T follicular helper cell (primary cell): ENCODE measurements at places on chromosomes 12 and 14.

- no peak for DNase-seq
Observed at GRCh38 chr14:79890527-79890926, 320.8 kb downstream of the DIO2 start.

DNA sequence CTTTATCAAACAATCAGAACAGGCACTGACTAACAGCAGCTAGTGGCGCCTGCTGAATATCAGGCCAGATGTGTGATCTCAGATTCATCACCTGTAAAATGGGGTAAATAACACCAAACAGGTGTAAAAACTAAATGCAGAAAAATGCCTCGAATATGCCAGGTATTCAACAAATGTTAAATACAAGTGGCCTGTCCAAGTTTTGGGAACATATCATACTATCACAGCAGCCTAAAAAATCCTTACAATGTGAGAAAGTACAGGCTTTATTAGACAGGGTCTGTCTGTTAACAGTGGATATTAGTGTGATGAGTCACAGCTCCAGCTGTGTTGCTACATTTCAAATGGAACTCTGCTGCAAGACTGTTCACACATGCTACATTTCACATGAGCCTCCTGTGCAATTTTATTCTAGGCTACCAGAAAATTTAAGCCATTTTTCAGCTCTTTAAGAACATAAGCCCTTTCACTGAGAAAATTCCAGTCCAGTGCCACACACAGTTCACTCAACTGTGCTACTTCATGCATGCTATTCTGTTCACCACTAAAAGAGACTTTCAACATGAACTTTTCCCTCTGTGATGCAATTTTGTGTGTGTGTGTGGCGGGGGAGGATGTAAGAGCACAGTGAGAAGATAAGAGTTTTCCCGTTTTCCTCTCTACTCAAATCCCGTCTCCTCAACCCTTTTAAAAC lies 56.7 kb downstream of the MSRB3 start:
- DNase-seq: no peak

- DNase-seq: no peak
Observed at GRCh38 chr12:3717283-3717898, 35.5 kb downstream of the CRACR2A start.

DNA sequence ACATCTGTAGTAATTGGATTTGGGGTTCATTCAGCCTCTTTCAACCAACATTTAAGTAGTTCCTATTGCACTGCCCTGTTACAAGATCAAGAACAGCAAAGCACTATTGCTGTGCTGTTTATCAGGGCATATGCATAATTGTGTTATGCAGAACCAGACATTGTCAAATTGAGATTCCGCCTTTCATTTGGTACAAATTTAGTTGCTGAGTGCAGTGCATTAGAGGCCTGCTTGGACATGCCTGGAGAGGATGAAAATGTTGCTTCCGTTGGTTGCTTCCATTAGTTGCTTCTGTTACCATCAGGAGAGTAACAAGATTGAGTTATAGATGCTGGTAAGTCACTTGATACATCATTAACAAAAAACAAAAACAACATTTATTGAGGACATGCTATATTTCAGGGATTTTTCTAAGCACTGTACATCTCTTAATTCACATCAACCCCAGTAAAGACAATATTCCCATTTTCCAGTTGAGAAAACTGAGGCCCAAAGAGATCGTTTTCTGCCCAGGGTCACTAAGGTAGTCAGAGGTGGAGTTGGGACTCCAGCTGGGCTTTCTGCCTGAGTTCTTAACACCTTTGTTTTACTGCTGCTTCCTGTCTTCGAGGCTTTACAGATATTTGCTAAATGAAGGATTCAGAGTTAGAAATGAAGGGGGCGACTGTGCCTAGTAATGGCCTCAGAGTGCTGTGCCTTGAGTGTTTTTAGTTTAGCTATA lies 79.3 kb downstream of the PPP2R5C start:
- DNase-seq: no peak

DNA sequence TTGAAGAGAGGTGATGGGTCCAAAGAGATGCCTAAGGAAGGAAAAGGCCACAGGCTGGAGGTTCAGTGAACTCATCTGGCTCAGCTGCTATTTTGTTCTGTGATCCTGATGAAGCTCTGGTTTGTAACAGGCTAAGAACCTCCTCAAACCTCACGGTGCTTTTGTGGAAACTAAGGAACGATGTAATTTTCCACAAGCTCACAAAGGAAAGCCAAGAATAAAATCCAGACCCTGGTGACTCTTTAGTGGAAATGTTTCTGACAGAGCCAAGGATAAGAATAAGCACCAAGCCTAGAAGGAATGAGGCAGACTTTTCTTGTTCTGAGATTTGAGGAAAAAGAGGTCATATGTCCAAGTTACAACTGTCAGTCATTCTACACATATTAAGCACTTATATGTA lies 93.6 kb downstream of the SLC24A4 start:
- DNase-seq: no peak

DNA sequence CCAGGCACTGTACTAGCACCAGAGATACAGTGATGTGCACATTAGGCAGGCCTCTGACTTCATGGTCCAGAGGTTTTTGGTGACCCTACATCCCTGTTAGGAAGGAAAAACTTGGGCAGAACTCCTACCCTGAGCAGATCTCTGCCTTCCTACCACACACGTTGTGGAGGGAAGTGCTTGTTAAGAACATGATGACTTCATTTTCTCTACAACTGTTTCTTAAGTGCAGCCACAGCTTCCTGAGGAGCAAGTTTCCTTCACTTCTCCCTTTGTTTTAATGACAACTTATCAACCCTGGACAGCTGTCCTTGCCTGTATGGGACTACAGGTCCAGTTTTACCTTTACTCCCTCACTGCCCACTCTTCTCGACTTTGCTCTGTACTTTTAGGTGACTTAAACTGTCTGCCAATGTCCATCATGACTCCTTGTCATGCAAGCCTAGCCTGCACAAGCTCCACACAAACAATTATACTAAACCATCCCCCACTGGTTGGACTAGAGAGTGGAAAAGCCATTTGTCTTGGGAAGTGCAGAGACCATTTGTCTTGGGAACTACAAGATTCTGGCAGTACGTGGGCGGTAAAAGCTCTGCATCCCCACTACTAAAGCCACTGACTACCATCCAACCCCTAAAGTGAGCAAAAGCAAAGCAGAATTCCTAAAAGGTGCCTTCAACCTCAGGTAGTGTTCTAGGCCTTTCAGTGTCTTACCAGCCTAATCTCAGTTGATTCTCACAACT lies 359.8 kb downstream of the EGLN3 start:
- no peak for DNase-seq

GRCh38 chr12:56146492-56147460 lies 5.6 kb upstream of the MYL6B start:
- DNase-seq: no peak

- DNase-seq: no peak
Observed at GRCh38 chr12:17137396-17137795, 531.4 kb upstream of the LMO3 start.

DNA sequence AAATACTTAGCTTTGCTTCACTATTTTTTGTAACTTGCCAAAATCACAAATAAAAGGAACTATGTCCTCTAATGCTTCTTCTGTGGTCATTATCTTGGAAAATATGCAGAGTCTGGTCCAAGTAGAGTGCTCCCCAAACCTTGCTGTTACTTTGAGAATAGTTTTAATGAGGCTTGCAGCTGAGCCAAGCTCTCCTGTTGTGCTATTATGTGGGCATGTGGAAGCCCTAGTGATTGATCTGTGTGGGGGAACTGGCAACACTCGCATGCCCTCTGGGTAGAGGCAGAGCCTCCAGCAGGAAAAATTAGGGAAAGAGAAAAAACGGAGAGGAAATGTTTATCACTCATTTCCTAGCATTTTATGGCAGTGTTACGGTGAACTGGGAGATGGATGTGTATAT lies 473.1 kb downstream of the EGLN3 start:
- DNase-seq: no peak

GRCh38 chr14:75333606-75334548 lies 55.2 kb downstream of the FOS start:
- peak; percentile 38 for DNase-seq

DNA sequence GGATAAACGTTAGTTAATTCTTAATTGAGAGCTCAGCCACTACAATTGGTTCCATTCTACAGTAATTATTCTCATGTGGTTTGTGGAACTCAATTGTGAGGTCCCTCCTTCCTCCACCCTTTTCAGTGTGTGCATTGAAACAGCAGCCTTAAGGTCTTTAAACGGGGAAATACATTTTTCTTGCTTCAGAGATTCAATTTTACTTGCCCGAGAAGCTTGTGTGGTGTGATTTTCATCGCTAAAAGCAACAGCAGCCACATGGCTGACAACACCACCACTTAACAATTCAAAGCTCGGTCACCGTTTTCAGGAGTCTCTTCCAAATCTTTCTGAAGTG lies 733 bp upstream of the PPFIBP1 start:
- DNase-seq: no peak

DNA sequence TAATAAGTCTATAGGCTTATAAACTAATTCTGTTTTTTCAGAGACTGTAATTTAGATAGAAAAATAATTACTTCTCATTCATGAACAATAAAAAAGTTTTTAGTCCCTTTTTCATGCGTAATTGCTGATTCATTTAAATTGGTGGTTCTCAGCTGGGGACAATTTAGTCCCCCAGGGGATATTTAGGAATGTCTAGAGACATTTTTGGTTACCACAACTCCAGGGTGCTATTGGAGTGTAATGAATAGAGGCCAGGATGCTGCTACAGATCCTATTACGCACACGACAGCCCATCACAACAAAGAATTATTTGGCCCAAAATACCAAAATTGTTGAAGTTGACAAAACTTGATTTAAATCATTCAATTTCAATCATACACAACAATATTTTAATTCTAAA lies 22.8 kb upstream of the VCPKMT start:
- no peak for DNase-seq

GRCh38 chr14:100239211-100239839 lies 381 bp downstream of the YY1 start:
- DNase-seq: peak; percentile 19

DNA sequence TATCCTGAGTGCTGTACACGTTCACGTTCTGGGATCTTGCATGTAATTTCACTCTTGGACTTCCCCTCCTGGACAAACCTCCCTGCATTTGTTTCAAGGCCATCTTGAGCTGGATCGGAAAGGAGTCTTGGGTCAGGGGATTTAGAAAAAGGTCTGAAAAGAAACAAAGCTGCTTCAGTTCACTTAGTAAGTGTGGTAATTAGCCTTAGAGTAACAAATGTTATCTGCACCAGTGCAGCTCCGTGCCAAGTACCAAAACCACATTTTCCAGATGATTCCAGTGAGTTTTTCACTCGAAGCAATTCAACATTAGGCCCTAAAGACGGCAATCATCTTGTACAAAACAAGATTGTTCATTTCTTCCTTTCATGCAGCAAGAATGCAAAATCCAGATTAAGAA lies 39.4 kb upstream of the ATXN2 start:
- DNase-seq: no peak

DNA sequence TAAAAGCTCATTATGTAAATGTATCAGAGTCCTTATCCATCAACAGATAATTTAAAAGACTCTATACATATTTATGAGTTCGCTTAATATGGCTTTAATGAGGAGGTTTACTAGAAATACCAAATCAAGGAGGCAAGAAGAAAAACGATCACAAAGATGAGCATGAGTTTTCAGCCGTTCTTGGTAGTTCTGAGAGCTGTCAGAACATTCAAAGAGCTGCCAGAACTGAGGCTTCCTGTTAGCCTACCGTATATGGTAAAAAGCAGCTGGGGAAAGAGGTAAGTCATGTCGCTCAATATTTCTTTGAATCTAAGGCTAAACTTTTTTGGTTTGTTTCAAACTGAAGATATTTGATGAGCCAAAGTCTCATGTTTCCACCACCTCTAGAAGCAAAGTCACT lies 115.3 kb upstream of the PLXNC1 start:
- no peak for DNase-seq

GRCh38 chr12:117119592-117120198 lies 20.5 kb upstream of the TESC start:
- no peak for DNase-seq

DNA sequence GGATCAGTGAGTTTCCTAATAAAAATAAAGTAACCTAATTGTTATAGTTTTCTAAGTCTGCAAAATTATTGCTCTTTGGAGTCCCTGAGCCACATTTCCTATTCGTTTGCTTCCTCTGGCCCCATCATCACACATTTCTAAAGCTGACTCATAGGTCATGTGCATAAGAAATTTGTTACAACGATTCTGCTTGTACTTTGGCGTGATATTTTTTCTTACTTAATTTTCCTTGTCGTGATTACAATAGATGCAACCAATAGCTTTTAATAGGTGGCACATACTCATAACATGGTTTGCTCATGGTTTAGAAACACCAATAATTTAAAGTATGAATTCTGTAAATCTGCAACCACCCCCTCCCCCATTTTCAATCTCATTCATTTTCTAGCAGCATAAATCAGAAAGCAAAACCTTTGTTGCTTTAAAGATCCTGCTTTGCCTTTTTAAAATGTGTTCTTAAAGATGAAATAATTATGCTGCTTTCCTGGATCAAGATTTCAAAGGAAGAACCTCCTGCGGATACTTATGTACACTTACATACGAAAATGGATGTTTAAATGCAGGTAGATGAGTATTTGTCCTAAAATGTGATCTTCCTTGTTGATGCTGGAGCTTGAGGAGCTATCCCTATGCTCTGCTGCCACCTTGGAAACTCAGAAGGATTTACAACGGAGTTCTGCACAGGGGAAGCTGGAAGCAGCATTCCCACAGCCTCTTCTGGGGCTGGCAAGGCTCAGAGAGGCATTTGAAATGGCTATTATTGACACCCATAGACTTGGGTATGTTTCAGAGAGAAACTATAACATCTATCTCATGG lies 1.7 kb upstream of the FLRT2 start:
- no peak for DNase-seq

GRCh38 chr14:76007852-76008251 lies 22.3 kb downstream of the IFT43 start:
- DNase-seq: no peak

- no peak for DNase-seq
Observed at GRCh38 chr12:109735825-109736551, 22.4 kb downstream of the FAM222A start.

DNA sequence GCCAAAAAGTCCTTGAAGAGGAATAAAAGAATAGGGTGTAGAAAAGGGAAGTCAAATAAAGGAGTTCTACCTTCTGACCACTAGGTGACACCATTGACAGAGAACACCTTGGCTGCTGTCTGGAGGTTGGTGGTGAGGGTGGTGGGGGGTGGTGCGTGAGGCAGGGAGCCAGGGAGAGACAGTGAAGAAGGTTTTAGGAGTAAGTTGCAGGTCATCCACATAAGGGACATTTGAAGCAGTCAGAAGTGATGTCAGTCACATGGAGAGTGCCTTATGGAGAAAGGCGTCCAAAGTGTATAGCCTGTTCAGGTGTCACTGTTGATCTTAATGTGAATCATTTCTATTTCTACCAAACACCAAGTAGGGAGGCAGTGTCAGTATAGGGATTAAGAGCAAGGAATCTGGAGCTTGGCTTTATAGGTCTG lies 279.3 kb upstream of the DDHD1 start:
- DNase-seq: no peak

GRCh38 chr14:80718940-80719339 lies 222.6 kb downstream of the CEP128 start:
- no peak for DNase-seq
